ENCODE measurements at places on chromosomes 3 and 15.

DNA sequence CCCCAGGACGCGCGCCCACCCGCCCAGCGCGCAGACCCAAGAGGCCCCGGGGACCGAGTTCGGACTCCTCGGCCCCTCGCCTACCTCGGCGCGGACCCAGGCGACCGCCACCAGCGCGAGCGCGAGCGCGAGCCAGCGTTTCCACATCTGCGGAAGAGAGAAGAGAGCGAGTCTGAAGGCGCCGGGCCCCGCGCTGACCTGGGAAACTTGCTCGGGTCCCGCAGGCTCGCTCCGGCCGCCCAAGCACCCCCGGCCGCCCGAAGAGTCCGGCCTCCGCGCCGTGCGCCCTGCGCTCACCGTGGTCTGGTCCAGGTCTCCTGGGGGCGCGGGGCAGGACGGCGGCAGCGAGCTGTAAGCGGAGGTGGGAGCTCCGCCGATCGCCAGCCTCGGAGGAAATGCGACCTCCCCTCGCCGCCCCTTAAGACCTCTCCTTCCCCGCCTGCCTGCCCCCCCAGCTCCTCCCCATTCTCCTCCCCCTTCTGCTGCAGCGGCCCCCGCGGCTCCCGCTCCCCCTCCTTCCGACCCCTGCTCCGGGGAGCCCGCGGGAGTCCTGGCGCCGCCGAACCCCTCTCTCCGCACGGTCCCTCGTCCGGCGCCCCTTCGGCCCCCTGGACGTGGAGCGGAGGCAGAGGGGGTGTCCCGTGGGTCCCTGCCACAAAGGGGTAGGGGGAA lies at the start of gene FSTL1:
TSS of gene FSTL1 (minus strand) at position 393 of the 672 bp plus-strand sequence. CDS start at position 147, 246 bp downstream.
- DNase-seq, result no peak

DNA sequence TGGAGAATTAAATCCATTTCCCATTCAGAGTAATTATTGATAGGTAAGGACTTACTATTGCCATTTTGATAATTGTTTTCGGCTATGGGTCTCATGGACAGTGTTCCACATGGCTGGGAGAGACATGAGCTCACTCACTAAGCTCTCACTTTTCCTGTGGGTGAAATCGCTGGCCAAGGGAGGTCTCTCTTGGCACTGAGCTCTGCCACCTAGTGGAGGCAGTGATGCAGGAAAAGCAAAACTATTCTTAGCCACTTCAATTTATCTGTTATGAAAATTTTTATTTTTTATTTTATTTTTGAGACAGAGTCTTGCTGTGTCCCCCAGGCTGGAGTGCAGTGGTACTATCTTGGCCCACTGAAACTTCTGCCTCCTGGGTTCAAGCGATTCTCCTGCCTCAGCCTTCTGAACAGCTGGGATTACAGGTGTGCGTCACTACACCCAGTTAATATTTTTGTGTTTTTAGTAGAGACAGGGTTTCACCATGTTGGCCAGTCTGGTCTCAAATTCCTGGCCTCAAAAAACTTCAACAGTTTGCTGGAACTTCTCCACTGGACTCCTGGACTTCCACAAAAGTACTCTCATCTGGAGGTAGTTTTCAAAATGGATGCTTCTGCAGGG lies 4.7 kb upstream of the RNF13 start:
- DNase-seq, result peak; percentile 21

- no peak for DNase-seq
Measured at GRCh38 chr3:30988769-30989168, 94.3 kb upstream of the GADL1 start.

- DNase-seq, result no peak
Measured at GRCh38 chr3:158384019-158384418, 187.0 kb upstream of the MLF1 start.

- DNase-seq, result no peak
Measured at GRCh38 chr3:171283183-171283847, 176.9 kb downstream of the TNIK start.

- no peak for DNase-seq
Measured at GRCh38 chr3:106829206-106829605, 548.0 kb upstream of the CCDC54 start.

DNA sequence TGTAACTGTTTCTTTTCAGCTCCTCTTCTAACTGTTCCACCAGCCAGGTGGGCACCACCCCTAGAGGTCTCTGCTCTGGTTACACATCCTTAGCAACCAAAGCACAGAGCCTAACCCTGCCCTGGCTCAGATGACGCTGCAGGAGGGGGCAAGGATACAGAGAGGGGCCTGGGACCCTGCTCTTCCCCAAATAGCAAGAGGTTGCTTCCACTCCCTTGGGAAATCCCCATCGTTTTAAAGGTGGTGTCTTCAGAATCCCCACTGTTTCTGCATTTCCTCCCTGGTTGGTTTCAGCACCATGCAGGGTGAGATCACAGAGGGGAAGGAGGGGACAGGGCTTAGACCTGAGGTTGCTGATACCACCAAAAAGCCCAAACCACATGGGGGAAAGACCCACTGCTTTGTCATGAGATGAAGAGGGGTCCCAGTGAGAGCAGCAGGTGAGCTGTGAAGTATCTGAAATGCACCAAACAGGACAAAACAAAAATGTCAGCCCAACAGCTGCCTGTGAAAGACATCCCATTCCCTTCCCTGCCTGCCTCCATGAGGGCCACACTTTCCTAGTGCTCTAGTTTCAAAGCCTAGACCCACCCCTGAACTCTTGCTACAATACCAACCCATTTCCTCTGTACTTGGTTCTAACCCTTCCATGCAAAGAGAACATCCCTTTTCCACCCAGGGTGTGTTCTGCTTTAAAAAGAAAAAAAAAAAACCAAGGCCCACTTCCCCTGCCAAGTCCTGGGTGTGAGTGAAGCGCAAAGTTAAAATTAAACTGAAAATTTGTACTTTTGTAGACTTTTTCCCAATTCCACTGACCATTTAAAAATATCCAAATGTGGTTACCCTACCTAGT lies 29.0 kb downstream of the ANP32A start:
- DNase-seq, result no peak

DNA sequence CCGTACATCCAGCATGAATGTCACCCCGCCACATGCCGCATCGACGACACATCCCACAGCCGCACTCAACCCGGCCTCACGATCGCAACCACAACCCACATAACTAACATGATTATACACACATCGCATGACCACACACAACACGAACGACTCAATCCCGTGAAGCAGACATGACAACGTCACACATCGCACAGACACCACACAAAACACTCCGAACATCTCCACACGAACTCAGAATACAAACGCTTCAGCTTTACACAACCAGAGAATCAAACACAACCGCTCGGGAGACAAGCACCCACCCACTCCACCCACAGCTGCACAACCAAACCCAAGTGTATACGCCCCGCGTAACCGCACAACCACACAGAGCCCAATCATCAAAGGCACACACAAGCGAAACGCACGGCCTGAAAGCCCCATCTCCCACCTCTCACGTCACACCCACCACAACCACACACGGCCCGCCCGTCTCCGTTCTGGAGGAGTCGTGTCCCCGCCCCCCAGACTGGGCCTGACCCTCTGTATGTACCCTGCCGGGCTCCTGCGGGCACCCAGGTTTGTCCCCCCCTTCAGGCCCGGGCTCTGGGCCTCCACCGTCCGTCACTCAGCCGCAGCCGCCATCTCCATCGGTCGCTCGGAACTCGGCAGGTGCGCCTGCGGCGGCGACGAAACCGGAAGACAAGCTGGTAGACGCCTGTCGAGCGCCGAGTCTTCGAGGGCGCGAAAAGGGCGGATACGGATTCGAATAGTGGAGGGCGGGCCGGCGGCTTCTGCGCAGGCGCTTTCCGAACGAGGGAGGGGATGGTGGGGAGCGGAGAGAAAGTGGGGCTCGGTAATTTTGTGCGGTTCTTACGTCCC lies at the start of gene RBSN:
TSS of gene RBSN (minus strand) at position 646 of the 861 bp plus-strand sequence. CDS start 3,028 bp downstream, outside the sequence.
- peak; percentile 93 for DNase-seq

DNA sequence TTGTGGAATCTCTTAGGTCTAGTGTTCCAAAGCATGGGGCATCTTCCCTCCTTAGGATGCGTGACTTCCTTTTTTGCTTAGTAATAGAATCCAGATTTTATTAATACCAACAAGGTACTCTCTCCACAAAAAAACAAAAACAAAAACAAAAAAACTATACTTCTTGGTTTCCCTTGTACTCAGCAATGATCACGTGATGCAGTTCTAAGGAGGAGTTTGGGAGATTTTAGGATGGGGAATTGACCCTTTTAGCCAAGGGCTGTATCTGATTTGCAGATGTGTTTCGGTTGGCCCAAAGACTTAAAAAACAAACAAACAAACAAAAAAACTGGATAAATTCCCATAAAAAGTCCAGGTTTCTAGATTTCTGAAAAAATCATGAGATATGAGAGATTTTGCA lies 12.6 kb upstream of the TMEM108 start:
- DNase-seq, result no peak

- no peak for DNase-seq
Measured at GRCh38 chr15:31005660-31006059, 14.2 kb upstream of the MTMR10 start.

GRCh38 chr3:153192327-153192726 lies 30.3 kb downstream of the RAP2B start:
- DNase-seq, result no peak

GRCh38 chr3:104676241-104676640 lies 690.5 kb upstream of the ALCAM start:
- no peak for DNase-seq

DNA sequence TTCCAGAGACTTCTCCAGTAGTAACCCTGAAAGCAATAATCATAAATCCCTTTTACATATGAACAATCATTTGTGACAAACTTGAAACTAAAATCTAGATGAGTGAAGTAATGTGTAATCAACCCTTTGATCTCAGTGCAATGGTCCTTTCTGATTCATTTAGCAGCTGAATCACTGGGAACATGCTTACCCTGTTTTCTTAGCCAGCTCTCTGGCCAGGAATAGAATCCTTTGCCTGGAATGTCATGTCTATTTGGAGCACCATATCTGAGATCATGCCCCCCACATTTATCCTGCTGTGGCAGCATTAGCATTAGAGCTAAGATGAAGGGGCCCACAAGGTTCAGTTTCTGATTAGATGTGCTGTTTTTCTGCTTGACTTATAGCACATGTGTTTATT lies 309.8 kb downstream of the OXSM start:
- DNase-seq, result no peak

- no peak for DNase-seq
Measured at GRCh38 chr3:22960105-22960984, 242.8 kb upstream of the UBE2E2 start.

DNA sequence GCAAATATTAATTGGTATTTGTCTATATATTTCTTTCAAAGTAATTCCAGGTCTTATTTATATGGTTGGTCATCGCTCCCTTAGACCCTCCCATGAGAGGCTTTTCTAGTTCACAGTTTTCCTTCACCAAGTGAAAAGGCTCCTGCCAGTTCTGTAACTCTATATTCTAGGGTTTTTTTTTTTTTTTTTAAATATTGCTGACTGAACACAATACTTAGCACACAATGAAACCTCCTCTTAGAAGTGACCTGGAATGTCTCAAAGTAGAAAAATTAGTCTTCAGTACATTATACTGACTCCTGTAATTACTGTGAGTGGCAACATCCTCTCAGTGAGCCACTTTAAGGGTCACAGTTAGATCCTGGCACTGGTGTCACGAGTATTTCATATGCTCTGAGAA lies 48.6 kb upstream of the CDAN1 start:
- DNase-seq, result no peak

DNA sequence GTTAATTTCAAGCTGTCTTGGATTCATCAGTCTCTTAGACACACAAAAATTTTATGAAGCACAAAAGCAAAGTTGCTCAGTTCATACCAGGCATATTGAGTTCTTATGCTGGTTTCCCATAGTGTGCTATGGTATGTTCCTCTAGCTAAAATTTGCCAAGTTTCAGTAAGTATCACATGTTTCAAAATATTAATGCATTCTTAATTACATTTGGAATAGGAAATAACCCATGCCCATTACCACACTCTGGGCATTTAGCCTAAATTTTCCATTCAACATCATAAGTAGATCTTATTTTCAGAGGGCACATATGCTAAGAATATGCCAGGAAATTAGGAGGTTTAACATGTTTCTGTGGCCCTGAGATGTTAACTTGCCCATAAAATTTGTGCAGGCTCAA lies 289.9 kb downstream of the SHOX2 start:
- no peak for DNase-seq

DNA sequence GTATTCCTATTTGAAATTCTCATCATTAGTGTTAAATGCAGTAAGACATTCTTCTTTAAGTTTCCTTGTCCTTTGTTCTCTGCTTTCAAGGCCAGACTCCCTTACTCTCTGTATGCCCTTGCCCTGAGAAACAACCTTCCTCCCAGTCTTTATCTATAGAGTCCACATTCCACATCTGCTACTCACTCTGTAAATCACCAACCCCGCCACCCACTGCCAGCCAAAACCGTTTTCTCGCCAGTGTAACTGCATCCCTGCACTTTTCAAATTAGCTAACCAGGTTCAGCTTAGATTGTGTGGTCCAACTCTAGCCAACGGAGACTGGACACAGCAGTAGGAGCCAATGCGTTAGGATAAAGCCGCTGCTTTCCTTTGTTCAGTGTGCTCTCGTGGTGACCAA lies 402.4 kb upstream of the PDZRN3 start:
- no peak for DNase-seq

- DNase-seq, result no peak
Measured at GRCh38 chr15:80179025-80179759, 26.4 kb downstream of the FAH start.

DNA sequence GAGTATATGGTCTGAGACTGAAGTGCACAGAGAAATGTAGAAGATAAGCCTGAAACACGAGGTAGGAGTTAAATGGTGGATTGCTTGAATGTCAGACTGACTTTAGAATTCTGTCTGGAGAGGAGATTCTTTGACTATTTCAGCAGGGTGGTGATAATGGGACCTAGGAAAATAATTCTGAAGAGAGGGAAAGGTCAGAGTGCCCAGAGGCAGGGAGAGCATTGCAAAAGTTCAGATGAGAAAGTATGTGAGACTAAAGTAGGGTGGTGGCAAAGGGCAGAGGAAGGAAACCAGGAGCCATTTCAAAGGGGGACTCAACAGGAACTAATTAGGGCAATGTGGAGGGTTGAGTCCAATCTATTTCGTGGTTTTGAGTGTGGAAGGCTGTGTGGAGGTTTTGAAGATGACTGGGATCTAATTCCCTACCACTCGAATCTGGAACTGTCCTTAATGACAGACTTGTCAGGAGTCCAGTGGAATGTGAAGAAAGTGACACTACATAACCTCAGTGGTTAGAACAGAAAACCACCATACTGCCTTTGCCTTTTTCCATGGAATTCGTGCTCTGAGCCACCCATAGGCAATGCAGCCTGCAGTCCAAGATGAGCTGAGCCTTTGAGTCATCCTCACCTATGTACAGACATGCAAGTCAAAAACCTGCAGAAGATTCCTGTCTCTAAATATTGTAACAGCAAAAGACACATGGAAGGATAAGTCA lies 16.1 kb downstream of the CPOX start:
- DNase-seq, result no peak

GRCh38 chr15:87910301-87910700 lies 346.2 kb downstream of the NTRK3 start:
- no peak for DNase-seq

- DNase-seq, result no peak
Measured at GRCh38 chr3:152071924-152072323, 196.8 kb upstream of the MBNL1 start.

GRCh38 chr3:106029954-106030626 lies 161.3 kb upstream of the CBLB start:
- DNase-seq, result no peak

GRCh38 chr3:185490241-185490640 lies 8.6 kb downstream of the TMEM41A start:
- DNase-seq, result no peak

Data from amygdala (tissue), 56 donors.